ENCODE measurements at places on chromosomes 5 and 9.

DNA sequence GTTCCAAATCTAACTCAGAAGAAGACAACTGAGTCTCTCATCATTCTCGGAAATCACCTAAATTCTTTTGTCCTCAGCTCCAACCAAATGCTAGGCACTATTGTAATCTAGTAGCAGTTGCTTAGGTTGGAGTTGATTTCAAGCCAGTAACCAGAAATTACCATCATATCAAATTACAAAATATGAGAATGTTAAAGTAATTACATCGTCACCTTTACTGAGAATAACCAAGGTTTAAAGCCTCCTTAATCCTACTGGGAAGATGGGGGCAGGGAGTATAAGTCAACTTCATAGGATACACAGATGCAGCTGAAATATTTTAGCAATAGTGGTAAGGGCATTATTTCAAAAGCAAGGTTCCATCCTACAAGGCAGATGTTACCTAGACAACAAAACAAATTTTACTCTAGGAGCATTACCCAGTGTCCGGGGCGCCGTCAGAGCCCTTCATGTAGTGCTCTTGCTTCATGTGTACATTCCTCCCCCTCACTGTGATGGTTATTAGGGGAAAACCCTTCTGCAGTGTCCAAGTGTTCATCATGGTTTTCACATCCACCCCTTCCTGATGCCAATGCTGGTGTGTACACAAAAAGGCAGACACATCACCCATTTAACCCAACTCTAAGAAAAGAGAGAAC, 19.5 kb downstream of the ERAP1 start:
- DNase-seq = no peak

- DNase-seq = no peak
Measured at GRCh38 chr5:7410936-7411511, 15.1 kb downstream of the ADCY2 start.

DNA sequence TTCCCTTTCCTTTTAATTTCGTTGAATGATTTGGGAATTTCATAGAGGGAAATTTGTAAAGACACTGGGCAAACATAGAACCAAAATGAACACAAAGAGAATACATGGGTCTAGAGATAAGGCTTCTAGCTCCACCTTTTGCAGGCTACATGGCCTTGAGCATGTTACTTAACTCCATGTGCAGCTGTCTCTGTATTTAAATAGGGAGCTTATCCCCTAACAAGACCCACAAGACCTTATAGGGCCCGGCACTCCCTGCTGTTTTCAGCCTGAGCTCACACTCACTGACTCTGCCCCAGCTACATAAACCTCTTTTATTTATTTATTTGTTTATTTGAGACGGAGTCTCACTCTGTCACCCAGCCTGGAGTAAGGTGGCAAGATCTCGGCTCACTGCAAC, 30.6 kb upstream of the TLE1 start:
- peak; percentile 32 for DNase-seq

DNA sequence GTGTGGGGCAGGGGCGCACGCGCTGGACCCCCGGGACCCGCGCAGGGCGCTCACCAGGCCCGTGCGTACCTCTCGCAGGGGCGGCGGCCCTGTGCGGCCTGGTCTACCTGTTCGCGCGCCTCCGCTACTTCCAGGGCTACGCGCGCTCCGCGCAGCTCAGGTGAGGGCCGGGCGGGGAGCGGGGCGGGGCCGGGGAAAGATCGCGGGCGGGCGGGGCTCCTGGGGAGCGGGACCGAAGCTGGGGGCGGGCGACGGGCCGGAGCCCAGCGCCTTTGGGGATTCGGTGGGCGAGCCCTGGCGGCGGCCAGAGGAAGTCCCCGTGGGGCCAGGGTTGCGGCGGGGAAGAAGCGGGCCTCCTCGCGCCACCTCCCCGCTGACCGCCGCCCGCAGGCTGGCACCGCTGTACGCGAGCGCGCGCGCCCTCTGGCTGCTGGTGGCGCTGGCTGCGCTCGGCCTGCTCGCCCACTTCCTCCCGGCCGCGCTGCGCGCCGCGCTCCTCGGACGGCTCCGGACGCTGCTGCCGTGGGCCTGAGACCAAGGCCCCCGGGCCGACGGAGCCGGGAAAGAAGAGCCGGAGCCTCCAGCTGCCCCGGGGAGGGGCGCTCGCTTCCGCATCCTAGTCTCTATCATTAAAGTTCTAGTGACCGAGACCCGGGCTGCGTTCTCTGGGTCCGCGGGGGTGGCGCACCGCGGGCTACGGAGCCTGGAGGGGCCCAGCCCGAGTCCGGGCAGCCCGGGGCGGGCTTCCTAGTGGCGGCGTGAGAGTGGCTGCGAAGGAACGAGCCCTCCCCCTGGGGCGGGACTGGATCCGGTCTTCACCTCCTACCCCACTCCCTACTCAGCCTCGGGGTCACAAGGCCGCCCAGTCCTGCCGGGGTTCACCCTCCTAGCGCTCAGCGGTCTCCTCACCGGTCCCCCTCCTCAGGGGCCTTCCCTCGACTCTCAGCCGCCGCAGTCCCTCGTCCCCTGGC, 2.4 kb downstream of the LTC4S start:
- peak; percentile 92 for DNase-seq

- peak; percentile 91 for DNase-seq
Measured at GRCh38 chr5:138449501-138450239, 10.8 kb downstream of the REEP2 start.

GRCh38 chr5:38453921-38454320, 102.5 kb downstream of the LIFR start:
- DNase-seq = no peak

- DNase-seq = no peak
Measured at GRCh38 chr9:129513282-129513681, 107.6 kb downstream of the C9orf50 start.

DNA sequence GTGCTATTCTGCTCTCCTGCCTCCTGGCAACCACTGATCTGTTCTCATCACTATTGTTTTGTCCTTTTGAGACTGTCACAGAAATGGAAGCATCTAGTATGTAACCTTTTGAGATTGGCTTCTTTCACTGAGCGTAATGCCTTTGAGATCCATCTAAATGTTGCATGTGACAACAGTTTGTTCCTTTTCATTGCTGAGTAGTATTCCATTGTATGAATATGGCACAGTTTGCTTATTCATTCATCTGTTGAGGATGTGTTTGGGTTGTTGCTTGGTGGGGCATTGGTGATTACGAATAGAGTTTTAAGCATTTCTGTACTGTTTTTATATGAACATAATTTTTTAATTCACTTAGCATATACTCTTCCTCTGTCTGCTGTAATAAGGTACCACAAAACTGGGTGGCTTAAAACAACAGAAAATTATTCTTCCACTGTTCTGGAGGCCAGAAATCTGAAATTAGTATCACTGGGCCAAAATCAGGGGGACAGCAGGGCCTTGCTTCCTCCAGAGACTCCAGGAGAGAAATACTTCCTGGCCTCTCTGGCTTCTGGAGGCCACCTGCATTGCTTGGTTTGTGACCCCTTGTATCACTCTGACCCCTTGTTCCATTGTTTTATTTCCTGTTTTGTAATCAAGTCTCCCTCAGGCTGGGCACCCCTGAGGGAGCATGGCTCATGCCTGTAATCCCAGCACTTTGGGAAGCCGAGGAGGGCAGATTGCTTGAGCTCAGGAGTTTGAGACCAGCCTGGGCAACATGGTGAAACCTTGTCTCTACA, 53.0 kb downstream of the EXOSC2 start:
- no peak for DNase-seq

DNA sequence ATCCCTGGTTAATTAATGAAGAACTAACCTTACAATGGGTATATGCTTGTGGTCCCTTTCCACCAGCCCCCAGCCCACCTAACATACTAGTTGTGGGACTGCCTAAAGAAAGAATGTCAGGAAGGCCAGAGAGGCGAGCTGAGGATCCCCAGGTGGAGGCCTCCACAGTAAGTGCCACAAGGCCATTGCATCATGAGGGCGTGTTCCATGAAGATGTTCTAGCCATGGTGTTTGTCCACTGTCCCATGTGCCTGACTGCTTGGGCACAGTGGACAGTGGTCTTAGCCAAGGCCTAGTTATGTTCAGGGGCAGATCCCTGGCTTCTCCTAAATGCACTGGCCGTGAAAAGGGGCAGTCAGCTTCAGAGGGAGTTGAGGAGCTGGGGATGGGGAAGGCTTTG, 21.1 kb downstream of the ZFP62 start:
- no peak for DNase-seq

GRCh38 chr5:157819502-157820115, 39.3 kb downstream of the CLINT1 start:
- peak; percentile 69 for DNase-seq

GRCh38 chr9:4382722-4383317, 83.0 kb upstream of the GLIS3 start:
- no peak for DNase-seq

- no peak for DNase-seq
Measured at GRCh38 chr5:95830226-95830625, 7.7 kb upstream of the GLRX start.

DNA sequence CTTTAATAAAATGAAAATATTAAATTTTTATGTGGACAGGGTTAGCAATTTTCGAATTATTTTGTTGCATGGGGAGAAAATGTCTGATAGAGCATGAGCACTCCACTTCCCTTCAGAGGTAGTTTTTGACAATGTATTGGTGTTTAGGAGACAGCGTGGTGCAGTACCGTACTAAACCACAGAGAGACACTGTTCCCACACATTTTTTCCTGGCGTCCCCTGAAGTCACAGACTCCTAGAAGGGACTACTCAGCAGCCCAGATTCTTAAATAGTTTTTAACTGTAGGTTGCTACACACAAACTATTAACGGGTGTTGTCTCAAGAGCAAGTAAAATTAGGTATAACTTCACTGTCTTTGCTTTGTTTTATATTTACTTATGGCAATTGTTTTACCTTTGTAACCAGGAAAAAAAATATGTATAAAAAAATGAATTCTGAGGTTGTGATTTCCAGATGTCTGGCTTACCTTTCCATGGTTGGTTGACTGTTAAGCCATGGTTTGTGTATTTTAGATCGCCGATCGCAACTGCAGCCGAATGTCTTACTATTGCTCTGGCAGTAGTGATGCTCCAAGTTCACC, 171.2 kb downstream of the DOCK8 start:
- DNase-seq = peak; percentile 81

DNA sequence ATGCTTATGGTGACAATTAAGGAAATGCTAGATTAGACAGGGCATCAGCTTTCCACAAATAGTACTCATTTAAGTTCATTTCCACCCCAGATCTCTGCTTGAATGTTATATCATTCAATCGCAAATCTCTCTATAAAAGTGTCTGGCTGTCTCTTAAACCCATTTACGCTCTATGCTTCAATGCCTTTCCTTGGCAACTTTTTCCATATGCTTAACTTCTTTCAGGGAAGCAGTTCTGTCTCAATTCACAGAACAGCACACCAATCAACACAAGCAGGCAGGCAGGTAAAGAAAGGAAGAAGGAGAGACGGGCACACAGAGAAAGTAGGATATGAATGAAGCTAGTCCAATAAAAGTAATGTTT, 243.1 kb downstream of the DENND1A start:
- no peak for DNase-seq

DNA sequence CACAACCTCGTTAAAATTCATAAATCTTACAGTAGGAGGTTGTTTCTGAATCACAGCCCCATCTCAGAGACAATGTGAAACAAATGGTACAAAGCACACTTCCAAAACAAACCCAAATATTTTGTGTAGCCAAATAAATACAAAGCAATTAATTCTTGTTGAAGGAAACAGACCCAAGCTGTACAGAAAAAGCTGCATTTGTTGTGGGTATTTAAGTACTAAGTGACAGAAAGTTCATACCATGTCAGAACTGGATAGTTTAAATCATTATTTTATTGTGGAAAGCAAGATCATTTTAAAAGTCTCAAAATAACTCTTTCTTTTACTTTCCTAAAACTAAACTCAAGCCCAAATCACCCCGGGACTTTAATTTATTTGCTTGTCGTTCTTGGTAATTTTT, 570.7 kb downstream of the ELAVL2 start:
- DNase-seq = no peak

GRCh38 chr5:139141446-139142204, 56.5 kb downstream of the SIL1 start:
- DNase-seq = peak; percentile 64

DNA sequence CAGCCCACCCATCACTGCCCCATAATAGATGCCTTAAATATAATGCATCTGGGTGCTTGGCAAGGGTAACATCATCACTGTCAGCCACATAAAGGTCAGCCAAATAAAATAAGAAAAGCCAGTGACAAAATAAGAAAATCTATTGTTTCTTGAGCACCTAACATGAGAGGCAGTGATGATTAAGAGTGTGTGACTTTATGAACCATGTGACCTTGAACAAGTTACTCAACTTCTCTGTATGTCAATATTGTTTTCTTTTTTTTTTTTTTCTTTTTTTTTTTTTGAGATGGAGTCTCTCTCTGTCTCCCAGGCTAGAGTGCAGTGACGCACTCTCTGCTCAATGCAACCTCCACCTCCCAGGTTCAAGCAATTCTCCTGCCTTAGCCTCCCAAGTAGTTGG, 98.7 kb downstream of the CDK5RAP2 start:
- DNase-seq = no peak

- no peak for DNase-seq
Measured at GRCh38 chr9:86983620-86984259, 36.4 kb upstream of the GAS1 start.

- no peak for DNase-seq
Measured at GRCh38 chr5:31413030-31413812, 118.7 kb downstream of the DROSHA start.

- no peak for DNase-seq
Measured at GRCh38 chr5:117077142-117077541, 502.5 kb upstream of the SEMA6A start.

GRCh38 chr5:10367579-10367978, 14.1 kb downstream of the MARCHF6 start:
- no peak for DNase-seq

- DNase-seq = no peak
Measured at GRCh38 chr9:125638239-125639045, 68.6 kb downstream of the MAPKAP1 start.

DNA sequence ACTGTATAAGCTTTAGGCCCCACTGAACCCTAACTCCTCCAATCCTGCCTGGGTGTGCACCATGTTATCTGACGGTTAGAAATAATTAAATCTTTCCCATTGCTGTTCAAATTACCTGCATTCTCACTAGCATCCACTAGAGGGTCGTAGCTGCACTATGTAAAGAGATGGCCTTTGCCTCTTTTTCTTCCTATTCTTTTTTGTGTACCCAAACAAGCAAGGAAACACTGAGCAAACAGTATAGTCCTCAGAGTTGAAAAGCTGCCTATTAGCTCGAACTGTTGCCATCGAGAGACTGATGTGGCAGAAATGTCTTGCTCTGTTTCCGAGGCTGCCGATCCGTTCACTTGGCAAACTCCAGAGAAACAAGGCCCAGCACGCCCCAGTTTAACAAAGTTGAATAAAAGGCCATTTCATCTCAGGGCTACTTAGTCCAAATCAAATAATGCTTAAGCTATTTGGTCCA, 163.8 kb upstream of the TRPM3 start:
- peak; percentile 82 for DNase-seq

DNA sequence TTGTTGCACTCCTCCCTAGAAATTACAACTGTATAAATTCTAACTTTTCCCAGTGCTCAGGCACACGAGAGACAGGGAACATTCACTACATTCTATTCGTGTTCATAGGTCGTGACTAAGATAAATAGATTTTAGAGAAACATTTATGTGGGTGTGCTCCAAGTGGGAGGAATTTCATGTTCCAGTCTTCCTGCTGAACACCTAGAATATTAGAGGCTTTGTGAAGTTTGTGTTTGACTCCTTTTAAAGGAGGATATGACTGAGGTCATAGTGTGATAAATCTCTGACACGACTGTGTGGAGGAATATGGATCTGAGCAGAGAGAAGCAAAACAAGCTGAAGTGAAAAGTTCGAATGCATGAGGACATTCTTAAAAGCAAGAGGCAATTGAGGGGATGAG, 355.3 kb downstream of the ZSWIM6 start:
- DNase-seq = no peak

Measured in muscle of back (tissue), 13 donors.